ENCODE measurements at places on chromosomes 16 and 17.

DNA sequence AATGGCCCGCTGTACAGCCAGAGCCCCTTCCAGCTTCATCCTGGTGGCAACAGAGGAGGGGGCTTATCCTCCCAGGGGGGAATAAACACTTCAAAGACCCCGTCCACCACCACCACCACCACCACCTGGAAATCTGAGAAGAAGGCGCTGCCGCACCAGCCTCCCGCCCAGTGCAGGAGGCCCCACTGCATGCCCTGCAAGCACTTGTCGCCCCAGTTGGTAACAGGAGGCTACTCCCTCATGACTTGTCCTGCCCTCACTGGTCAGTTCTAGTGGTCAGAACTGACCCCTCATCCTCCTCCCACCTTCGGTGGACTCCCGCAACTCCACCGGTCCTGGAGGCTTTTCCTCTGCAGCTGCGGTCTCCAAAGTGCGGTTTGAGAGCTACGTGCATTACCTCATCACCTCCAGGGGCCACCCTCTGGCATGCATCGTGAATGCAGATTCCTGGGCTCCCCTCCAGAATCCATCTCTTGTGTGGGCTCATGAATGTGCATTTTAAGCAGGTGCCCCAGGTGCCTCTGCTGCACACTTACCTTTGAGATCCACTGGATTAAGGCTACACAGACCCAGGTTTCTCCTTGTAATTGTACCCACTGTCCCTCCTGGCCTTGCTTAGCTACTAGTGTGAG lies 71.8 kb downstream of the SRCIN1 start:
- no peak for DNase-seq

DNA sequence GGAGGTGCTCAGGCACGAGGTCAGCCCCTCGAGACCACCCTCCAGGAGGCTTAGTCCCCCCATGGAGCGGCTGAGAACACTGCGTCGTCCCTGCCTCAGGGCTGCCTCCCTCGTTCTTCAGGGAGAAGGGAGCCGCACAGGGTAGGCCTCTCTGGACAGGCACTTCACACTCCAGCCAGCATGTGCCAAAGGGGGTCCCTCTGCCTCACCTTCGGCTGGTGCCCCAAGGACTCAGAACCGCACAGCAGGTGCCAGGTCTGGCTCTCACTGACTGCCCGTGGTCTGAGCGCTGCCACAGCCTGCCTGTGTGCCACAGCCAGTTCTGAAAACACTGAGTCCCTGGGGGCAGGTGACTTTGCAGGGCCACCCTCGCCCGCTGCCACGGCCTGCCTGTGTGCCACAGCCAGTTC lies 7.1 kb downstream of the P2RX5 start:
- DNase-seq: no peak

- DNase-seq: no peak
Observed at GRCh38 chr17:40348562-40349476, 15.7 kb downstream of the GJD3 start.

DNA sequence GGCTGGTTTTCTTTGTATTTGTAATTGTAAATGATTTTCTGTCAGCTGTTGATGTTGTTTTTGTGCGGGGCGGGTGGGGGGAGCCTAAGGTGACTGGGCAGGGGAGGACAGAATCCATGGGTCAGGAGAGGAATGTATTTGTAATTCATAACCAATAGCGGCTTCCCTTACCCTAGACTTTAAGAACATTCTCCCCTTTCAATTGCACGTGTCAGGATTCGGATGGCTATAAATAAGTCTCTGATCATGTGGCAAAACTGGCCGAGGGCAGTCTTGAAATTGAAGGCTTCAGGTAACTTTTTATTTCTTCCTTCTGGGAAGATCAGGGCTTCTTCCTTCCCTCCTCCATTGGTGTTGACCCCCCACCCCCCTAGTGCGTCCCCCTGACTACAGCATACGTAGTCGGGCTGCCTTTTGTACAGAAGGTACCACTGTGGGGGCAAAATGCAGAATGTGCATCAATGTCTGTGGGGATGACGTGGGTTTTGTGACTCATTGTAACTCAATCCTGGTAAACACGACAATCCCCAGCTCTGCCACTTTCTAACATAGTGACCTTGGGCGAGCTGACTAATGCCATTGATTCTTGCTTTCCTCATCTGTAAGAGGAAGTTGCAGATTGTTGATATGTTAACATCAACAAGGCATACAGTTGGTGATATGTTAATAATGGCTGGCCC lies 16.2 kb downstream of the MARCHF10 start:
- DNase-seq: peak; percentile 66

DNA sequence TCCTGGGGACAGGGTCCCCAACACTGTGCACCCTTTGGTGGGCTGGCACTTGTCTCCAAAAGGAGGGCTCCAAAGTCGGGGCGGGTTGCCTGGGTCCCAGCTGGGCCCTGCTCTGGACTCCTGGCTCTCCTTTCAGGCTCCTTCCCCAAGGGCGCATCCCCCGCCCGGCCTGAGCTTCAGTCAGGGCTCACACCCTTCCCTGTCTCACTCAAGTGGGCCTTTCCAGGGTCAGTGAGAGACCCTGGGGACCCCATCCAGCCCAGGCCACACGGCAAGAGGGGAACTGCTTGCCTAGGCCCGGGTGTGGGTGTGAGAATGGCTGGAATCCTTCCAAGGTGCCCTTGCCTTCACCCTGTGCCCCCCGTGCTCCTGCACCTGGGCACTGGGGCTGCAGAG lies 41.8 kb upstream of the SLC38A10 start:
- no peak for DNase-seq

- DNase-seq: no peak
Observed at GRCh38 chr17:49992191-49992932, 2.7 kb downstream of the DLX3 start.

GRCh38 chr16:1335211-1335971 lies 1.9 kb downstream of the BAIAP3 start:
- no peak for DNase-seq

- DNase-seq: peak; percentile 60
Observed at GRCh38 chr16:50096791-50097190, 31.0 kb downstream of the HEATR3 start.

DNA sequence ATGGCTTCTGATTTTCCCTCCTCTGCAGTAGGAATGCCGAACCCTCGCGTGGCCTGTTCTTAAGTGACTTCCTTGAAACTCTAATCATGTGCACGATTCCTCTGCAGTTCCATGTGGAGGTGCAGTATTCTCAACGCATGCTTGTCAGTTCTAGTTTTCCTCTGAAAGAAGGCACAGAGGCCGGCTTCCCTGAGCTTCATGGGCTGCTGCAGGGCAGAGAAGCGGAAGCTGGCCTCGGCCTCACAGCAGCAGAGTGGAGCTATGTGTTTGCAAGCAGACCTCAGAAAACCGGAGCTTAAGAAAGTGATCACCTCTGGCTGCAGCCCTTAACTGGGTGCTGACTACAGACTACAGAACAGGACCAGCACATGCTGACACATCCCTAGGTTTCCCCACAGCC lies 500.7 kb downstream of the GRIN2A start:
- DNase-seq: no peak

DNA sequence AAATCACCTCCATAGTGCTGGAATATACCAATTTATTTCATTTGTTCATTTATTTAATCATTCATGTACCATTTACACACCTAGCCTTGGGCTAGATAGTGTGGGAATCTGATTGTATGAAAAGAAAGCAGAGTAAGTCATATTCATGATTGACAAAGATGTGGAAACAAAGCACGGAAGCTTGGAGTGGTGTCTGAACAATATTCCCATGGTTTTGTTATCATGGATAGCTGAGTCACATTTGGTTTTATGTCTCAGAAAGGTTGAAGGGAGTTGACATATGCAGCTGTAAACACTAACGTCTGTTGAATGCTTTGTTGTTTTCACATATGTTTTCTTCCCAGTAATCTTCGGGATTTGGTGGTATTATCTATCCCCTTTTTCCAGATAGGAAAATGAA lies 76.6 kb downstream of the MAP2K4 start:
- DNase-seq: no peak

GRCh38 chr16:6279286-6279685 lies 1053.4 kb upstream of the RBFOX1 start:
- no peak for DNase-seq
